Activated CD8-positive, alpha-beta memory T cell treated with anti-CD3 and anti-CD28 coated beads, Interleukin-2, amount 50 U/mL, for 4 hours (primary cell): ENCODE measurements at places on chromosomes 5 and 9.

DNA sequence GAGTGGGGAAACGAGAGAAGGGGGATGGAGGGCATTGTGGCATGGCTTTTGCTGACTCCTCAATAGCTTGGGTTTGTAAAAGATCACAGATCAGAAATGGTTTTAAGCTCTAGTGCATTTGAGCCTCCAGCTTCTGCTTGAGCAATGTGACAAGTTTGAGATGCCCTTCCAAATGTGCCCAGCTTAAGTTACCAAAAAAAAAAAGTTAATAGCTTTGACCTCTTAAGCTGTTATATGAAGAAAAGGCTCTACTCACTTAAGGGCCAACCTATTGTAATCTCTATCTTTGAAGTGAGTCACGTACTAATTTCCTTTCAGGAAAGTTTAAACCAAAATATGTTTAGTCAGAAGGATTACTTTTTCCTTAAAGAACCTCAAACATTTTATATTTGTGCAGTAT lies 428.8 kb upstream of the ACTBL2 start:
- no peak for DNase-seq

DNA sequence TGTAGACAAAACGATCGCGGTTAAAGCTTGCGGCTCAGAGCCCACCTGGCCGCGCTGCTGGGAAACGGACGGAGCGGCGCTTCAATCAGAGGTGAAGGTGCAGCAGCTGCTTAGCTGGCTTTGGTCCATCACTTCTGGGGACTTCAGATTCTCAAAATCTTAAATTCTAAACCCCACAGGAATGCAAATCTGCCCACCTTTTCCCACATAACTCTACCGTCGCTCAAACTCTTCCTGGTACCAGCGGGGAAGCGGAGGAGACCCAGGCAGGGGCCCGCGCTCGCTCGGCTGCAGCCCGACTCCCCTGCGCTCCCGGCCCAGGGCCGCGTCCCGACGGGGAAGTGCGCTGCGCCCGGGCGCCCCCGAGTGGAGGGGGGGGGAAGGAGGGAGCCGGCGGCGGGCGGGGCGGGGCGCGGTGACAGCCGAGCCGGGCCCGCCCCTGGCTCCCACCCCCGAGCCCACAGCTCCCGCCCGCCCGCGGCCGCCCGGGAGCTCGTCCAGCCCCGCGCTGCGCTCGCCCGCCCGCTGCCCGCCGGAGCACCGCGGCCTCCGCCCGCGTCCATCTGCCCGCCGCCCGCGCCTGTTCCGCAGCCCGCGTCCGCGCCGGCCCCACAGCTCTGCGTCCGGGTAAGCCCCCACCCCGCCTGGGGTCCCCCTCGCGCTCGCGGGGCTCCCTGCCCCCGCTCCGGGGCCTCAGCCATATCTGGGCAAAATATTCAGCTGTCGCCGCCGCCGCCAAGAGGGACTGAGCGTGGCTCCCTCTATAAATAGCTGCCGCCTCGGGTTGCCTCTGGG lies at the start of gene TMOD1:
Gene TMOD1, plus strand, starts transcription at position 490 of the 795 bp plus-strand sequence. CDS start 22,523 bp downstream, outside the sequence.
- peak; percentile 47 for DNase-seq

DNA sequence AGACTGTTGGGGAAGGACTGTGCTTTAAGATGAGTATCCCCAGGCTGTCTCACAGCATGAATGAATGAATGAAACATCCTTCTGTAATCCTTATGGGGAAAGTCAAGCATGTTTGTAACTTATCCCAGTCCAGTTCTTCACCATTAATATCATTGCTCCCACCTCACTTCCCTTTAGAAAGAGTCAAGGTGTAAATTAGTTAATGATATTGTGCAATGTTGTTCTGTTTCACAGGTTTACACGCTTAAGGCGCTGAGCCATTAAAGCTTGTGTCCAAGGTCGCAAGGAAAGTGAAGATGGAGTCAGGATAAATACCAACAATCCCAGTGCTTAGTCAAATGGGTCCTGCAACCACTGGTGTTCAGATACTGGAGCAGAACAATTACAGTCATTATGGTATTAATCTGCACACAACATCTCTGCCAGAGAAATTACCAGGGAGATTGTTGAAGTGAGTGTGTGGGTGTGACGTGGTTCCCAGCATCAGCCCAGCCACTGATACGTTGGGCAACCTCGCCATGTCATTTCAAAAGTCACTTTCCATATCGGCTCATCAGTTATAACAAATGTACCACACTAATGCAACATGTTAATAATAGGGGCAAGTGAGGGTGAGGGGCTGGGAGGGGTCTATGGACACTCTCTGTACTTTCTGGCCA lies 1.5 kb upstream of the MYO10 start:
- DNase-seq, result no peak

- no peak for DNase-seq
Measured at GRCh38 chr9:133741716-133742115, 3.6 kb upstream of the SARDH start.

GRCh38 chr9:70492319-70492777 lies 77.9 kb upstream of the KLF9 start:
- no peak for DNase-seq

- DNase-seq, result no peak
Measured at GRCh38 chr5:122404018-122404417, 92.0 kb downstream of the SNCAIP start.

GRCh38 chr9:89461265-89461664 lies 36.6 kb downstream of the SEMA4D start:
- peak; percentile 47 for DNase-seq

DNA sequence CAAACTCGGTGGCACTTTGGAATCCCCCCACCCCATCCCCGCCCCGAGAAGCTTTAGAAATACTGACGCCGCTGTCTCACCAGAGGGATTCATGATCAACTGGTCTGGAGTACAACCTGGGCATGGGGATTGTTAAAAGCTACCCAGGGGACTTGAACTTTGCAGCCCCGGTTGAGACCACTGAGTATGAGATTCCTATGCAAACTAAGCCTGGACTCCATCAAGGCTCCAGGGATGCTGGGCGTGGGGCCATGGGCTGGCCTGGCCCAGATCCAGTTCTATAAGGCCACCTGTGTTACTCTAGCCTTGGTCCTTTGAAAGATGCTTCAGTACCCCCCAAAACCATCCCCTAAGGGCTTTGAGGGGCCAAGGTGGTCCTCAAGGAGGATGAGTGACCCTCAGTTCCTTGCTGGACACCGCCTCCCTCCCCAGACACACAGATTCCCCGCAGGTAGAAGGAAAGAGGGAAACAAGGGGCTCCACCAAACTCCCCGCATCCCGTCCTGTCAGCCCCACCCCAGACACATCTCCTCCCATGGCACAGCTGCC lies 68.5 kb downstream of the MRPL36 start:
- DNase-seq, result no peak

DNA sequence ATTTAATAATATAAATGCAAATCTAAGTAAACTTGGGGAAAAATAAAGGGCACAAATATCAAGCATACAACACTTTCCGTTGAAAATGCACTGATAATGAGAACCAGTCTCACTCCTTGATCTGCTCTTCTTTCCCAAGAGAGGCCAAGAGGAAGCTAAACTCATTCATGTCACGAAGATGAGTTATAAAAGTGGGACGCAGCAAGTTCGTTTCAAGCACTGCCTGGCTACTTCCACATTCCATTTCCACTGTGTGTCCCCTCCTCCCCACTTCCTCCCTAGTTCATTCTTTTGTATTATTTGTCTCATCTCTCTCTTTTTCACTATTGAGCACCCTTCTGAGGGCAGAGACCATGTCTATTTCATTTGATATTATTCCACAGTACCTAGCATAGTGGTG lies 158.1 kb downstream of the SLC24A2 start:
- no peak for DNase-seq

DNA sequence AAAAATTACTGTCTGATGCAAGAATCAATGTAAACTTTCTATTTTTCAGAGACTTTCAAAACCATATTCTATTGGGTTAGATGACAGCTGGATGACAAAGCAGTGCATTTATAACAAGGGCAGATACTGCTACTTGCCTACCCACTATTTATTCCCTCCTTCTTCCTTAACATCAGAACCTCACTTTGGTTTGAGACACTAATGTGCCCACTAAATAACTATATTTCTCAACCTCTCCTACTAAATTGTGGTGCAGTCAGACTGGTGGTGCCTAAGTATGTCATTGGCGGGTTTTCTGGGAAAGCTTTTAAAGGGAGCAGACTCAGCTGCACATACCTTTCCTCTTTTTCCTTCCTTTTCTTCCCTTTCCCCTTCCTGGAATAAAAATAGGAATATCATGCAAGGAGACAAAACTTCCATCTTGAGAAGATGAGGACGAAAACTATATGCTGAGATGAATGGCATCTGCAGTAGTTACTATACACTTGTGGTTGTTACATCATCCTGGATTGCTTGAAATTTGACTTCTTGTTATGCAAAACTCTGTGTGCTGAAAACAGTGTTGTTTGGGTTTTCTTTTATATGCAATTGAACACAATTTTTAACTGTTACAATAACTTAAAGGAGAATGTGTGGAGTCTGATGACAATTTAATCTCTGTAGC lies 43.8 kb downstream of the PRR16 start:
- no peak for DNase-seq

DNA sequence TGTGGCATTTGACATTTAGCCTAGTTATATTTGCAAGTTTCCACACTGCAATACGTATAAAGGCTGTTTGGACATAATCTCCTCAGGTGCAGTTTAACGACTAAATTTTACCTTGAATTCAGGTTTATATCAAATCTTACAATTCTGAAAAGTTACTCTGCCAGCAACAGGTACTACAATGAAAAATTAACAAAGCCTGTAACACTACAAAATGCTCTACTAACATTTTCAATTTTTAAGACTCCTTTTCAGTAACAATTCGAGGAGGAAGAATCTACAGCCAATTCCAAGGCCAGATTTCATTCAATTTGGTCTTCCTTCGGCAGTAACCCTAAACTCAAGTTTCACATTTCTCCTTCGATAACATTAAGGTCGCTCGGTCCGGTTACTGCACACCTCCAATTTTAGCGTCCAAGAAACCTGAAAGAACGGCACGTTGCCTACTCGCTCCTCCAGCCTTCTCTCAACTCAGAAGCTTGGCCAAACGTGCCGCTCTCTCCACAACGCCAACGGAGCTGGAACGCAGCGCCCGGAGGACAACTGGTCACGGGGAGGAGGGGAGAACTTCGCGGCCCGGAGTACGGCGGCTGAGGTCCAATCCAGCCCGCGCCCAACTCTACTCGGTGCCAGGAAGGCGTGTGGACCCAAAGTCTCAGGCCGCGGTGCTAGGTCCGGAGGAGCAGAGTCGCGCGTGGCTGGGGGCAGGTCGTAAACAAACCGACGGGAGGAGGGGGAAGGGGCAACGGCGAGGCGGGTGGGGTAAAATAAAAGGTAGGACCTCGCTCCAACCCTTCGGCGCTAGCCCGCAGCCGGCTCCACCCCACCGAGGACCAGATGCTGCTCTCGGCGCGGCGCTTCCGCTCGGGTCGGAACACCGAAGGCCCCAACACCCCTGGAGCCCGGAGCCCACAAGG lies 681 bp downstream of the FNIP1 start:
- DNase-seq, result no peak

DNA sequence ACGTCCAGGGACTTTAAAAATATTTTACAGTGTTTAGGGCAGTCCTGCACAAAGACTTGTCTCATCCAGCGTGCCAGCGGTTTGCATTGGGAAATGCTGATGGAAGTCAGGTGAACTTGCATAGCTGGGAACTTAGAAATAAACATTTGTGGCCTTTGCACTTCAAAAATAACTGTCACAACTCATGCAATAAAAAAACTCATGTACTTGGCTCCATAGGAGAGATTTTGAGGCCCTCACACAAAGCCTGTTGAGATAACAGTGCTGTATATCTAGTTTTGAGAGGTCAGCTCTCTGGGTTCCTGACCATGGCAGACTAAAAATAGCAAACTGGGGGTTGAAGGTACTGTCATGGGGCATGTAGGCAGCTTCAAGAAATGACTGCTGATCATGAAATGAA lies 5.5 kb downstream of the COMMD10 start:
- DNase-seq, result no peak

DNA sequence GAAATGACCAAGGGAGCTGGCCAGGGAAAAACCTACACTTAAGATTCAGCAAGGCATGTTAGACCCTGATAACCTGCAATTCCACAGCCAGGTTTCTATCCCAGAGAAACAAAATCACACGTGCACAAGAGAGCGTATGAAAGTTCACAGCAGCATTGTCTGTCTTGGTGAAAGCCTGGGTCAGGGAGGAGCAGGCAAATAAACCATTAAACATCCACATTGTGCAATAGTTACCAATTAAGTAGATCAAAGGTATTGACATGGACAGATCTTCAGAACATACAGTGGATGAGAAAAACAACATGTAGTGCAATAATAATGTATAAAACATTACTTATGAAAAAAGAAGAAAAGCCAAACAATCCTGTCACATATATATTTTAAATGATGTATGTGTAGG lies 15.9 kb upstream of the GPX3 start:
- no peak for DNase-seq

DNA sequence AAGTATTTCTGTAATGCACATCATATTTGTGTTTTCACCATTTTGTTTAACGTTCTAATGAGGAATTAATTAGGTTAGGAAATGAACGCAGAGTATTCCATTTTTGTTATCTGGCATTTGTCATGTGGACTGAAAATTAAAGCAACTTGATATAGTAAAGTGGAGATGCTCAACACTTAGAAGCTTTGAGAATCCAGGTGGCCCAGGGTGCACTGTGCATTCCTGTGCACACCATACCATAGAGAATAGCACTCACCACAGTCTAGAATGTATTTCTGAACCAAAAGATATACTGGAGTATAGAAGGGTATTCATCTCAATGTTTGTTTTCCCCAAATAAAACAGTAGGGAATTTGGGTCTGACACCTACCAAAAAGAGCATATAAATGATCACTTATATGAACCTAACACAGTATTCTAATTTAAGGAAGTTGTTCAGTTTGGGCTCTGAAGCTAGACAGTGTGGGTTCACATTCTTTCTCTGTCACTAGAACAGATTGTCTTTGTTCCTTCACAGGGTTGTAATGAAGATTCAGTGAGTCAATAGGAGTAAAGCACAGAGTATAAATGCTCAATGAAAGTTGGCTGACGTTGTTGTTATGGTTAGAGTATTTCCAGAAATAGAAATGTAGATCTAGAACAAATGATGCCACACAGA lies 125.6 kb upstream of the DMRT1 start:
- no peak for DNase-seq

DNA sequence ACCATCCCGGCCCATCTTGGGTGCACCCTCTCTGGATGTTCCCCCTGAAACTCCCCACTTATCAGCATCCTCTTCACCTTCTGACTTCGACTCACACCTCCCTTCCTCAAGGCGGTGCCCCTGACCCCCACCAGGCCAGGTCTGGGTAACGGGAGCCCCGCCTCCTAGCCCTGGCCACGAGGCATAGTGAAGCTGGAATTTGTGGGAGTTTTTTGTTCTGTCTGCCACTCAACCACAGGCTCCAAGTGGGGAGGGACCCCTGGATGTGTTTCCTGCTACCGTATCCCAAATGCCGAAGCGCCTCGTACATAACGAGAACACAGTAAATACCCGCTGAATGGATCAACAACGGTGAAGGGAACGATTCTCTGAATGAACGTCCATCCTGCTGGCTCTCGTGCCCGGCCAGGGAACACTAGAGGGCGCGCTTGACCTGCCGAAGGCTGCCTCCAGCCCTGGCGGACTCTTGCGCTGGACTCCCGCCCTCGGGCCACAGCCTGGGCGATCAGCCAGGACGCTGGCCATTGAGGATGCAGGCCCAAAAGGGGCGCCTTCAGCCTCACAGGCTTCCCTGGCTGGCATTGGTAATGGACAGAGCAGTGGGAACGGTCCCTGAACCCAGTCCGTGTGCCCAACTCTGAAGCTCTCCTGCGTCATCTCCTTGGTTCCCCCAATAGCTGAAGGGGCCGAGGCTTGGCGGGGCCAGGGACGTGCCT lies 47.3 kb upstream of the PHYKPL start:
- peak; percentile 65 for DNase-seq
